Upper lobe of right lung (tissue), 1 donor: ENCODE measurements at places on chromosomes 12 and 14. TPM values are rescaled to one million over a fixed set of nuclear protein-coding genes. Genes with fewer than 3 reads are reported as not detected.

DNA sequence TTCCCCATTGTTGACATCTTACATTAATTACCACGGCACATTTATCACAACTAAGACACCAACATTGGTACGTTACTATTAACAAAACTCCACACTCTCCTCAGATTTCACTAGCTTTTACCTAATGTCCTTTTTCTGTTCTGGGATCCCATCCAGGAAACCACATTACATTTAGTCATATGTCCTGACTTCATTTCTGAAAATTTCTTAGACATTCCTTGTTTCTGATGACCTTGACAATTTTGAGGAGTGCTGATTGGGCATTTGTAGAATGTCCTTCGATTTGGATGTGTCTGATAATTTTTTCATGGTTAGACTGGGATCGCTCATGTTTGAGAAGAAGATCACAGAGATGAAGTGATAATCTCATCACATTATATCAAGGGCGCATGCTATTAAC is 34.6 kb upstream of the ACSM4 start:
- no peak overlapping the region for H3K27ac ChIP-seq
- no peak overlapping the region for H3K4me3 ChIP-seq
- no peak for DNase-seq
- no peaks in the 10 kb centered on the region for H3K36me3 ChIP-seq
- H3K27me3 ChIP-seq = no peaks in the 10 kb centered on the region

GRCh38 chr12:94990222-94990621 is 13.3 kb downstream of the NDUFA12 start:
- no peaks in the 10 kb centered on the region for H3K27me3 ChIP-seq
- no peaks in the 10 kb centered on the region for H3K4me1 ChIP-seq
- no peak overlapping the region for H3K4me3 ChIP-seq
- no peak for DNase-seq

- DNase-seq = no peak
- no peaks in the 10 kb centered on the region for H3K36me3 ChIP-seq
- peaks cover 10% of the 10 kb centered on the region for H3K4me1 ChIP-seq
- H3K4me3 ChIP-seq = no peak overlapping the region
Measured at GRCh38 chr14:56088941-56089340, 29.3 kb upstream of the PELI2 start.

- no peaks in the 10 kb centered on the region for H3K36me3 ChIP-seq
- H3K27ac ChIP-seq = no peak overlapping the region
- no peaks in the 10 kb centered on the region for H3K27me3 ChIP-seq
- DNase-seq = no peak
Measured at GRCh38 chr12:40405419-40405818, 180.6 kb downstream of the LRRK2 start.

The GDF3 gene
- total RNA-seq = 0.32 TPM

The LRRC10 gene
- total RNA-seq = not detected

DNA sequence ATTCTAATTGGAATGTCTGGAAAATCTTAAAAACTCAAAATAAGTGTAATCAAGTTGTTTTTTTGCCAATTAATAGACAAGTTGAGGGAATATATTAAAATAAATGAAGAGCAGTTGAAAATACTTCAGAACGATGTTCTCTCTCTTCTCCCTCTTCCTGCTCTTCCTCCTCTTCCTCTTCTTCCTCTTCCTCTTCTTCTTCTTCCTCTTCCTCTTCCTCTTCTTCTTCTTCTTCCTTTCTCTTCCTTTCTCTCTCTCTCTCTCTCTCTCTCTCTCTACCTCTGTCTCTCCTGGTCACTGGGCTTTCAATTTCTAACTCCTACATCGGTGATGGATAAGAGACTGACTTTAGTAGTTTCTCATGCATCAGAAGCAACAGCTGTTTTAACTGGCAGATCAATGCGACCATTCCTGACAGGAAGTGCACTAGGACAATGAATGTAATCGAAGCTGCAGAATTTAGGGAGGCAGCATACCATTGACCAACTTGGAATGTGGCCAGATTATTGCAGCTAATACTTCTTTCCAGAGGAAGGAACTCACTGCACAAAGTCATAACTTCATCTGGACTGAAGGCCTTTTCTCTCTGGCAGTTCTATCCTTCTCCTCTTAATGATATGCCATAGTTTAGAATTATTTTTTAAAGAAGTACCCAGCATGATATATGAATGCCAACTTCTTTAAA is 13.8 kb upstream of the TMTC2 start:
- no peak overlapping the region for H3K27ac ChIP-seq
- no peak for DNase-seq
- H3K4me3 ChIP-seq = no peak overlapping the region
- no peaks in the 10 kb centered on the region for H3K27me3 ChIP-seq
- no peaks in the 10 kb centered on the region for H3K4me1 ChIP-seq

The KRT4 gene
- 6.8 TPM for total RNA-seq

- no peaks in the 10 kb centered on the region for H3K27me3 ChIP-seq
- no peaks in the 10 kb centered on the region for H3K36me3 ChIP-seq
- H3K4me3 ChIP-seq = no peak overlapping the region
Measured at GRCh38 chr14:61671082-61671481, 24.2 kb upstream of the HIF1A start.
